ENCODE measurements at places on chromosomes 4 and X.
A peak's percentile ranks its signal among the peaks of the same experiment; 100 is the strongest.

DNA sequence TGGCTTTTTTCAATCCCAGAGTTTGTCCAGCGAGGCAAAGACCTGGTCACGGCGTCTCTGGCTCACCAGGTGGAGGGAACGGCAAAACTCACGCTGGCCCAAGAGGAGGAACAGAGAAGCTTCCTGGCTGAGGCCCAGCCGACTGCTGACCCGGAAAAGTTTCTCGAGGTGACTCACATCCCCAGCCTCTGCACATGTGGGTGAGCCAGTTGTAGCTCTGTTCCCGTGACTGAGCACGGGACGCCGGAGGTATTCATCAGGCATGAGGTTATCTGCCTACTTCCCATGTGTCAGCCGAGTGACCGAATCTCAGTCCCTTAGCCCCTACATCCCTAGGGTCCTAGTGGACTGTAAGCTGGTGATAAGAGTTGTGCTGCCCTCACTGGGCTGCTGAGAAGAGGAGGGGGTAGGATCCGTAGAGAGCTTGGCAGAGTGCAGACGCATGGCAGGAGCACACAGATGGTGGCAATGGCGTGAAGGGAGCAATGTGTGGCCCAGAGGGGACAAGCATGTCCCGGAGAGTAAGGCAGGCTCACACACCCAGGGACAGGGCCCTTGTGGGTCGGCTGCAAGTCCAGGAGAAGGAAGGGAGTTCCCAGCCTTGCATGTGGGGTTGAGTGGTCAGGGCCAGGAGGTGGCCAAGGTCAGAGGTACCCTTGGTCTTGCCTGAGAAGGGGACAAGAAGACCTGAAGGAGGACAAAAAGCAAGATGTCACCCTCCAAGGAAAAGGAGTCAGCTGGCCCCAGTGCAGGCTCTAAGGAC, 42.9 kb downstream of the EVC start:
- DNase-seq = peak; percentile 69

DNA sequence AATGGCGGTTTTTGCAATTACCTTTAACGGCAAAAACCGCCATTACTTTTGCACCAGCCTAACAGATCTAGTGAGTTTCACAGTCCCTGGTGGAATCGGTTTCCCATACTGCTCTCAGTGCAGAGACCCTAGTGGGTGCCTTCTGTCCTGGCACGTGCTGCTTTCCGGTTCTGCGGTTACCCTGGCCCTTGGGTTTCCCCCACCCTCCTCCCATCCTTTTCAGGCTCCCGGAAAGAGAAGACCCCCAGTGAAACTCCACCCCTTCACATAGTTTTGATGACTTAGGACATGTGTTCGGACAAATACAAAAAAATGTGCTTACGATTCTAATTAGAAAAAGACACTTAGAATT, 36.9 kb downstream of the NLGN3 start:
- DNase-seq = no peak

GRCh38 chrX:77793946-77794345, 7.9 kb upstream of the ATRX start:
- no peak for DNase-seq

GRCh38 chr4:152218576-152218975, 317.3 kb downstream of the FBXW7 start:
- DNase-seq = no peak

GRCh38 chr4:86769794-86770193, 79.4 kb downstream of the SLC10A6 start:
- DNase-seq = no peak

DNA sequence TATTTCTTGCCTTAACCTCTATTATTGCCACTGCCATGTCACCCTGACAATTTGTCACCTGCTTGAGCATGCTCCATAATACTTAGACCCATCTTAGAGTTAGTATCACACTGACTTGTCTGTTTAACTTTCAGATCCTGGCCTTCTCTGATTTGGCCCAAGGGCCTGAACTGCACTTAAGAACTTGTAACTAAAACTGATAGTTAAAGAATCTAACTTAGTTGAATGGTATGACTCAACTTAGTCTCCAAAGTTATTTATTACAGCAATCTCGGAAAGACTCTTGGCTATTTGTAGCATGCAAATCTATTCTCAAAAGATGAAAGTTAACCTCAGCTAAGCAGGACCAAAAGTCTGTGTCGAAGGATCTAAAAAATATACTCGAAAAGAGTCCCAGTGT, 72.3 kb downstream of the IGSF1 start:
- DNase-seq = no peak

GRCh38 chrX:69221239-69222102, 56.2 kb upstream of the PJA1 start:
- DNase-seq = no peak

DNA sequence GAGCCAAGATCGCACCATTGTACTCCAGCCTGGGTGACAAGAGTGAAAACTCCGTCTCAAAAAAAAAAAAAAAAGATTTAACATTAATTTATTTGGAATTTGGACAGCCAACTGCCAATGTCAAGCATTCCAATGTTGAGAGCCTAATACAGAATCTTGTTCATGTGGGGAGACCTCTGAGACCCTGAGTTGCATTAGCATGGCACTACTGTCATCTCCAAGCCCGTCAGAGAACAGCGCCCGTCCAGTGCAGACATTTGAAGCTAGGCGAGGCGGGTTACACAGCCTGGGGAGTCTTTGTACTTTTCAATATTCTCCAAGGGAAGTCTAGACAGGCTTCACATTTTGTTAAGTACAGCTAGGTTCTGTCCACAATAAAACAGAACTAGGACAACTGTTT, 126.7 kb downstream of the CHRNA9 start:
- no peak for DNase-seq

- DNase-seq = no peak
These were observed 278.2 kb downstream of the ADGRL3 start for GRCh38 chr4:61478340-61478739.

GRCh38 chrX:29604381-29604780, 611.0 kb upstream of the MAGEB2 start:
- no peak for DNase-seq

DNA sequence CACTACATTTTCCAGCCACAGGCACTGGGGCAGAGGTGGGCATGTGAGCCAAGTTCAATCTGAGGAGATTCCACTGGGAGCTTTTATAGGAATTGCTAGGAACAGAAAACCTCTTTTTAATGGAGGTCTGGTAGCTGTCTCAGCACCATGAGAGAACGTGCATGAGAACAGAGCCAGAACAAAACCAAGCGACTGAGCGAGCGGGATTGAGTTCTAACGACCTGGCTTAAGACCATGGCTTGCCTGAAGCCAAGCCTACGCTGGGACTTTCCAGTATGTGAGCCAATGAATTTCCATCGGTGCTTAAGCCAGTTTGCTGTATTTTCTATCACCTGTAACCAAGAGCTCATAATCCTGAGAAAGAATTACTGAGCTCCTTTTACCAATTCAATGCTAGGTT, 183.7 kb downstream of the NR3C2 start:
- DNase-seq = no peak

DNA sequence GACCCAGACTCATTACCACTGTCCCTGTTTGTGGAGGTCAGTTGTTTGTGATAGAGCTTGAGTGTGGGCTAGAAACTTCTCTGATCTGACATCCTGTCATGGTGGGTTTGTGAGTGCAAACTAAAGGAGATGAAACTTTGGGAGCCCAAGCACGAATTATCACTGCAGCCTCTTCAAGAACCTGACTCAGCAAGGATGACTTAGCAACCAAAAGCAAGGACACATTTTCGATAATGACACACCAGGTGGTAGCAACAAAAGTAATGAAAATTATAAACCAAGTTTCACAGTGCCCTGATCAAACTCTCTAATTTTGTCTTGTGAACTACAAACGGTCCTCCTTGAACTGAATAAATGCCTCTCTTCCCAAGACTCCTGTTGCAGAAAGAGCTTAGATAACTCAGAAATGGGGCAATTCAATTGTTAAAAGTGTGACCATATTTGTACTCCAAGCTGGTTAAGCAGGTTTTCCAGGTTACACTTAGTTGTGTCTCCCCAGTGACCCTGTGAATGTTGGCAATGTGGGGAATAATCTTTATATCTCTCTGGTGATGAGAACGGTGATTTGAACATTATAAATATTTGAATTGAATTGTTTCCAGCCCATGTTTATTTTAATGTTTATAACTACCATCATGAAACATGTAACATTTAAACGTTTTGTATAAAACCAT, 52.6 kb upstream of the ATP8A1 start:
- no peak for DNase-seq

- DNase-seq = no peak
These were observed 122.2 kb downstream of the SHROOM4 start for GRCh38 chrX:50691820-50692219.

DNA sequence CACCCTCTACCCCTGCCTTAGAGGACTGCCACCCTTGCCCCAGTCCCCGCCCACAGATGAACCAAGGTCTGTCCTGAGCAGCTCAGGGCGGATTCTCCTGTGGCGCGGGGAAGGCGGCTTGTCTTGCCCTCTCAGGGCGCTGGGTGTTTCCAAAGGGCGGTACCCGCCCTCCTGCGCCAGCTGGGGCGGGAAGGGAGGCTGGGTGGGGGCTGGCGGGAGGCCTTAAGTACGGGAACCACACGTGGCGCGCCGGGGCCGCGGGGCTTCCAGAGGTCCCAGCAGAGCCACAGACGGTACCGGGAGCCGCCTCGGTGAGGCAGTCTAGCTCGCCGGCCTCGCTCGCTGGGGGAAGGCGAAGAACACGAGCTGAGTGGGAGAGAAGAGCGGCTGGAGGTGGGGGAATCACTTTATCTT, 361.1 kb downstream of the MID1IP1 start:
- no peak for DNase-seq

- peak; percentile 76 for DNase-seq
These were observed 100.7 kb downstream of the SYNPO2 start for GRCh38 chr4:118989098-118990080.

DNA sequence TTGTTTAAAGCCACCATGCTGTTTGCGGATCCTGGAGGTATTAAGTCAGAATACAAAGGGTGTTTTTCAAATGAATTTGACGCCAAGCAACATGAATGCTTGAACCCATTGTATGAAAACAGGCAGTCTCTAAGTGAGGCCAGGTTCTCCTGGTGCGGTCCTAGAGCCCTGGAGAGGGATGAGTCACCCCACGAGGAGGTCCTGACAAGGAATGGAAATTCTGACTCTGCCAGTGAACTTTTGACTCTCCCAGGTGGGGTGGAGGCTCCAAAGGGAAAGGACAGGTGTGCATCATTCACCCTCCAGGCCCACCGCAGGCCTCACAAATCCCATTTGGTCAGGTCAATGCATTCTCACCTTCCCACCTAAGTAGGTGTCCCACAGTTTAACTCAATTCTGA, 1.5 kb downstream of the TRIM2 start:
- DNase-seq = no peak

- no peak for DNase-seq
These were observed 85.0 kb upstream of the WDR1 start for GRCh38 chr4:10201381-10202223.

GRCh38 chr4:77905651-77906263, 43.1 kb downstream of the MRPL1 start:
- DNase-seq = no peak

DNA sequence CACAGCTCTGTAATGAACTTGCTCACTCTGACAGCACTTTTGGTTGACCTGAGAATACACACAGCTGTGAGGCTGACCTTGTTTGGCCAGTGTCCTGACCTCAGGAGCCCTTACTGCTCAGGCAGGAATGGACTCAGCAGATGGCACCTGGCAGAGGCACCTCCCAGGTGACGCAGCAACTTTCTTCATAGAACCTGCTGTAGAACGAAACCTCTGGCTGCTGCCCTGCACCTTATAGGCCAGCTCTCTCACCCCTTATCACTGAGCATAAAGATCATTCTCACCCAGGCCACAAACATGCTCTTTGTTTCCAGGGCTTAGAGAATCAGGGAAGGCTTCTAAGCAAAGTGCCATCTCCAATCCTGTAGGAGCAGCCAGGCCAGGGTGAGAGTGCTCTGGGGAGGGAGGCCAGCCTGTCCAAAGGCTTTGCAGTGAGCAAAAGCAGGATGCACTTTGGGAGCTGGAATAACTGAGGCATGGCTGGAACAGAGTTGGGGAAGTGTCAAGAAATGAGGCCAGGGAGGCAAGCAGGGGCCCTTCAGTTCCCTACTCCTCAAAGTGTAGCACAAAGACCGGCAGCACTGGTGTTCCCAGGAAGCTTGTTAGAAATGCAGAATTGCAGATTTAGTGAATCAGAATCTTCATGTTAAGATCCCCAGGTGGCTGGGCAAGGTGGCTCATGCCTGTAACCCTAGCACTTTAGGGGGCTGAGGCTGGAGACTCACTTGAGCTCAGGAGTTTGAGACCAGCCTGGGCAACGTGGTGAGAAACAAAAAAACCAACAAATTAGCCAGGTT, 13.3 kb upstream of the CENPU start:
- DNase-seq = no peak

- no peak for DNase-seq
These were observed 453.1 kb downstream of the EPHA5 start for GRCh38 chr4:65217179-65217578.

GRCh38 chr4:21451032-21451431, 497.5 kb downstream of the KCNIP4 start:
- peak; percentile 6 for DNase-seq

DNA sequence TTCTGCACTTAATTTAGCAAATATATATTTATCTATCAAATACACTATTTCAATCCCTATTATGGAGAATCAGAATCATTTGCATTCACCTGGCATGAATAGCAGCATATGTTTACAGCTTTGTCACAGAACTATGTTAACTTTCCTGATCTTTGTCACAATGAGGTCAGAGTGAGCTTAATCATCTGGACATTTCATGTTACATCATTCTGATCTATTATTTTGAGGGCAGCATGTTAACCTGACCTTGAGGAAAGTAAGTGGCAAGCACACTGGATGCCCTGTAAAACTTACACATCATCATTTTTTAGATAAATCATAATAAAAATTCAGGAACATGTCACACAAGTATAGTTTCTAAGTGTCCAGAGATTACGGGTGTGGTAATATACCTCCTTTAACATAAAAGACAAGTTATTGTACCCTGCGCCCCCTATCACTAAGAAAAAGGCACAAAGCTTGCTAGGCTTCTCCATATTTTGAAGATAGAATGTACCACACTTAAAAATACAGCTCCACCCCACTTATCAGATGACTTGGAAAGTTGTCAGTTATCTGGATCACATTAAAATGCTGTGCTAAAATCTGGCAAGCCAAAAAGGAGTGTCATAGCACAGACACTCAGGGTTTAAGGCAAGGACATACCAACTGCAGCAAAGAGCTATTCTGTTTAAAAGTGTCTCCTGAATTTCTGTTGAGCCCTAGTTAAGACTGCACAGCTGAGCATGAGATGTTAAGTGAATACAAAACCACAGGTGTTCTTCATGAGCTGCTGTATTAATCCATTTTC, 182.7 kb upstream of the FAT4 start:
- DNase-seq = no peak

Measured in skeletal muscle cell (primary cell).